ENCODE measurements at places on chromosomes 1 and 21.
A peak's percentile ranks its signal among the peaks of the same experiment; 100 is the strongest.

GRCh38 chr1:185632659-185633423 lies 101.3 kb upstream of the HMCN1 start:
- no peak for DNase-seq

- DNase-seq = no peak
Measured at GRCh38 chr1:107941531-107941930, 23.4 kb downstream of the VAV3 start.

DNA sequence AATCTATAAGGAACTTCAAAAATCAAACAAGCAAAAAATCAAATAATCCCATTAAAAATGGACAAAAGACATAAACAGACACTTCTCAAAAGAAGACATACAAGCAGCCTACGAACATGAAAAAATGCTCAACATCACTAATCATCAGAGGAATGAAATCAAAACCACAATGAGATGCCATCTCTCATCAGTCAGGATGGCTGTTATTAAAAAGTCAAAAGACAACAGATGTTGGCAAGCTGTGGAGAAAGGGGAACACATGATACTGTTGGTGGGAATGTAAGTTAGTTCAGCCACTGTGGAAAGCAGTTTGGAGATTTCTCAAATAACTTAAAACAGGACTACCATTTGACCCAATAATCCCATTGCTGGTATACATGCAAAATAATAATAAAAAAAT lies 226.4 kb downstream of the S1PR1 start:
- DNase-seq = no peak

- DNase-seq = no peak
Measured at GRCh38 chr21:38768471-38769063, 37.2 kb upstream of the ETS2 start.

- DNase-seq = no peak
Measured at GRCh38 chr1:28171246-28171645, 5.2 kb downstream of the PTAFR start.

DNA sequence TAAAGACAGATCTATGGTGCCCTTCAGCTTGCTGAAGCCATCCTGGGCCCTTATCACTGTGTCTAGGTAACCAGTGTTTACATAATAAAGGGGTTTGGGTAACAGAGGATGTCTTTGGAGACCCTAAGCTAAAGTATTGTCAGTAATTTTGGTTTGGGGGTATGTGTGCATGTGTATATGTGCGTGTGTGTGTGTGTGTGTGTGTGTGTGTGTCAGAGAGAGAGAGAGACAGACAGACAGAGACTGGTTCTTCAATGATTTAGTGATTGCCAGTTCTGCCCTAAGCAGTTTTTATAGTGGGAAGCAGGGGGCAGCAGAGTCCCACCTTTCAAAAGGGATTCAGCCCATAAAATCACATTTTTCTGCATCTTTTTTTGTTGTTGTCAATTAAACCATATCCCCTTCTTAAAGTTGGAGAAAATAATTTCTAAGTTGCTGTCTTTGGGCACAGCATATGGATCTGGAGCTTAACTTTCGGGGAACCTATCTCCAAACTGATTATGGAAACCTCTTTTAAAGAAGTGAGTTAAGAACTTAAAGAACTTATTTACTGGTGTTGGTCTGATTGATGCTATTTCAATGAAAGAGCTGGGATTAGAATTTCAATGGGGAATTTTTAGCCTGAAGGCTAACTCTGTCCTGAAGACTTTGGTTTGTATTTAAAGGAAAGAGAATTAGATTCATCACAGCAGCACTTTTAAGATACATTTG lies 51.1 kb downstream of the ZNF326 start:
- peak; percentile 53 for DNase-seq

- DNase-seq = no peak
Measured at GRCh38 chr1:229037806-229038405, 233.0 kb upstream of the RAB4A start.
